Fibroblast of skin of back (primary cell): ENCODE measurements at places on chromosomes 4 and X.

DNA sequence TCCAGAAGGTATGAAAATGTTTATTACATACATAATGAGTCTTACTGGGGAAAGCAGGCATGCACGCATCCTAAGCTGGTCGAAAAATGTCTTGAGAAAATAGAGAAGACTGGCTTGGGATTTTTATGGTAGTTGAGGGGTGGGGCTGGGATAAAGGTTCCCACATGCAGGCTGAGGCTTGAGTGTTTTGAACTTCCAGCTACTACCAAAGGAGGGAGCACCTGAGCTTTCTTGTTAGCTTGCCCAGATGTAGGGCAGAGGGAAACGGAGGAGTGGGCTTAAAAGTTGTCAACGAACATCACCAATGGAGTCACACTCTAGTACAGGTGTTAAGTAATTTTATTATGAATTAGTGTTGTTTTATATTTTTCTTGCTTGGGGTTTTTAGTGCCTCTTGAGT, 39.6 kb upstream of the SRPX start:
- no peak for DNase-seq

DNA sequence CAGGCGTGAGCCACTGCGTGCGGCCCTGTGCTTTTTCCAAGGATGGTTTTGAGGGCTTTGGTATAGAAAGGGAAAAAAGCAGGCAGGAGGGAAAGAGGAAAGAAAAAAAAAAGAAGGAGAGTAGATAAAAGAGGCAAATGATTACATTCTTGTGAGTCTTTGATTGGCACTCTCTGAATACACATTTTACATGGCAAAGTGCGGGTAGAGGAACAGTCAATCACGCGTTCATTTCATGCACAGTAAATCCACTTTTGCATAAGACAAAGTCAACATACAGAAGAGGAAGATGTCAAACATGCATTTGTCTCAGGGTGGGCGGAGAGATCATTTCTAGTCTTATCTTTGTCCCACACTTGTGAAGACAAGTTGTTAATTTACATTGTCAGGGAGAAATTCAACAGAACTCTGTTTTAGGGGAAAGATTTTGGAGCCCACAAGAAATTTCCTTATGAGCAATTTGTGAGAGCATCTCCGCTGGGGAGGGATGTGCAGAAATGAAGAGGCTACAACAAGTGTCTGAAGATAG, 183.2 kb downstream of the DHRSX start:
- DNase-seq, result no peak

DNA sequence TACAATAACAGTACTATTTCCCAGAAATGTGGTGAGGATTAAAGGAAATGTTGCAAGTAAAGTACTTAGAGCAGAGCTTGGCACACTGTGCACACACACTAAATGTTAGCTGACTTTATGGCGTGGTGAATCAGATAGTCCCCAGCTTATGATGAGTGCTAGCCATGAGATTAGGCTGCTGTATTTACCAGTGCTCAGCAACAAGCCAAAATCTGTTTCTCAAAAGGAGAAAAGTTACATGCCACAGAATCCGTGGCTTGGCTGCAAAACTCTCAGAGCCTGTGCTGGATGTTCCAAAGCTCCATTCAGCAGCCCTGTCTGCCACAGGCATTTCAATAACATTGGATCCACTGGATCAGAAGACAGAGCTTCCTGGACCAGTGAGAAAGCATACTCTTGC, 12.8 kb upstream of the STBD1 start:
- DNase-seq, result no peak

DNA sequence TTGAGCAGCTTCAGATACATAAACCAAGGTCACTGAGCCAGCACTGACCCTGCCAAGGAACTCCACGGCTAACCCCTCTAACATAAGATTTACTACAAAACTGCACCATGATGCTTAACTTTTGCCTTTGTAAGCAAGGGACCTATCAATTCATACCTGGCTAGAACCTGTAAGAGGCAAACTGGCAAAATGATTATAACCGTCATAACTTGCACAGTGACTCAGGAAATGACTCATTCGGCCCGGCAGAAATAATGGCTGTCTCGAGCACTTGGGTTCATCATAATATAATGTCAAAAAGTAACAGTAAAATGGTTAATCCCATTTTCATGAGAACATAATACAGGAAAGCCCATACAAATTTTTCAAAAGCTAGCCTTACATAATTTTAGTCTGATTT, 17.2 kb downstream of the RASGEF1B start:
- no peak for DNase-seq

GRCh38 chrX:104137496-104137895, 19.3 kb downstream of the SLC25A53 start:
- peak; percentile 16 for DNase-seq

DNA sequence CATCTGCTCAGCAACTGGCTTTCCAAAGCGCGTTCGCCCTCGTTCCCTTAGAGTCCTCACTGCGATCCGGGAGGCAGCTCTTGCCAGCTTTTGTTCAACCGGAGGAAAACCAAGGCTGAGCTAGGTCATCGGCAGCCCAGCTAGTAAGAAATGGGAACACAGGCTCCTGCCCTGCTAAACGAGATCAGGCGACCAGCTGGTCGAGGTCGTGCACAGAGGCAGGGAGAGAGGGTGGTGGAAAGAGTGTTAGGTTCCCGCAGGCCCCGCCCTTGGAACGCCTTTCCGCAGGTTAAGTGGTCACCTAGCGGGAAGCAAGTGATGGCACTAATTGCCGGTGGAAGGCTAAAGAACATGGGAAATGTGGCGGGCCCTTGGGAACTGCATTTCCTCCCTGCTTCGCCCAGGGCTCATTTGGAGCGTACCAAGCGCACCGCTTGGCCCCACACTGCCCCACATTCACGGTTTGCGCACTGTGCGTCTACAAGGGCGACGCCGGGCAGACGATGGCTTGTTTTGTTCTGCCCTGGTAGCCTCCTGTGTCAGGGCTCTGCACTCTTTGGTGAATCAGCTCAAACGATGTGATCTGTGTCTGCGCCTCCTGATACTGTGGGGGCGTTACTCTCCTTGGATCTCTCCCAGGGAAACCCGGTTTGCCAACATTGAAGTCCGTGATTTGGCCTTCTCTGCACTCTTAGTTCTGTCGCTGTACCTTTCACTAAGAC, 7.2 kb upstream of the PRDM8 start:
- DNase-seq, result no peak

- no peak for DNase-seq
Observed at GRCh38 chrX:49202022-49202421, 2.0 kb upstream of the SYP start.

- DNase-seq, result peak; percentile 89
Observed at GRCh38 chr4:82898322-82899243, 2.0 kb upstream of the THAP9 start.

GRCh38 chr4:144818136-144818535, 172.2 kb downstream of the HHIP start:
- no peak for DNase-seq

- no peak for DNase-seq
Observed at GRCh38 chrX:85569096-85569495, 189.6 kb upstream of the POF1B start.
